NCI-H2081 treated with DMSO at 0.1 percent for 48 hours (cell line): ENCODE measurements at places on chromosomes 3 and 15.

GRCh38 chr3:111156517-111156916, 84.9 kb downstream of the NECTIN3 start:
- DNase-seq = no peak

- no peak for DNase-seq
Observed at GRCh38 chr3:60798456-60798855, 452.8 kb downstream of the FHIT start.

DNA sequence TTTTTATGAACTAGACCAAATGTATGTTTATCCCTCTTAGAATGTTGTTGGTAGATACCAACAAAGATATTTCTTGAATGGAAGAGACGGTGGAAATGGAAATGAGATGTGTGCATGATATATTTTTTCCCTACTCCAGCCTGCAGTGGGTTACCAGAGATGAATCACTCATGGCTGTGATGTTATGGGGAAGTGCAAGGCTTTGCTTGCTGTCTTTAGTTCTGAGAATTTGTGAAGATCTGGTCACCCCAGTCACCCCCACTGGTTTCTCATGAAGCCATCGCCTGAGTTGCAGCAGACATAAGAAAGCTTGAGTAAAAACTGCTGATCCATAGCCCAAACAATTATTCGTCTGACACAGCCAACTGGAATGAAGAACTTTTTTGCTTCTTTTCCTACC, 78.1 kb upstream of the EOMES start:
- DNase-seq = no peak

GRCh38 chr15:35557012-35557411, 11.0 kb upstream of the DPH6 start:
- DNase-seq = no peak

DNA sequence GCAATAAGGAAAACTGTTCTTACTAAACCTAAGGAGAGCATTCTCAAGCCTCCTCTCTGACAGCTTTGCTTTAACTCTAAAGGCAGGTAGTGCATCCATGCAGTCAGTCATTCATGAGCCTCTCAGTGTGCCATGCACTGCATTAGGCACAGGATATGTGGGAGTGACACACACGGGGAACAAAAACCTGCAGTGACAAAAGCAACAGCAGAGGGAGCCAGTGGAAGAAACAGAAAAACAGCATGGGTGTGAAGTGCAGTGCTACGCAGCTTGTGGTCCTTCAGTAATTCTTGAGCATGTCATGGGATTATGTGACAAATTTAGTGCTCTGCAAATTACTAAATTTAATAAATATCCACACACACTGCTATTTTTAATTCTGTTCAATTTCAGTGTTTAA, 230.7 kb downstream of the BBX start:
- DNase-seq = no peak

DNA sequence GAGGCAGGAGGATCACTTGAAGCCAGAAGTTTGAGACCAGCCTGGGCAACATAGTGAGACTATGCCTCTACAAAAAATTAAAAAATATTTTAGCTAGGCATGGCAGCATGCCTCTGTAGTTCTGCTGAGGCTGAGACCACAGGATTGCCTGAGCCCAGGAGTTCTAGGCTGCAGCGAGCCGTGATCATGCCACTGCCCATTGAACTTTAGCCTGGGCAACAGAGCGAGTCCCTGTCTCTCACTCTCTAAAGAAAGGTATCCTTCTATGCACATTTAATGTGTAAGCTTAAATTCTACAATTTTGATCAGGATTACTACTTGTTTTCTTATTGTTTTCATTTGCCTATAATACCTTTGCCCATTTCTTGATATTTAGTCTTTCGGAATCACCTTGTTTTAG, 26.8 kb downstream of the GALK2 start:
- DNase-seq = no peak

- DNase-seq = no peak
Observed at GRCh38 chr3:119595639-119596334, 1.9 kb upstream of the PLA1A start.

DNA sequence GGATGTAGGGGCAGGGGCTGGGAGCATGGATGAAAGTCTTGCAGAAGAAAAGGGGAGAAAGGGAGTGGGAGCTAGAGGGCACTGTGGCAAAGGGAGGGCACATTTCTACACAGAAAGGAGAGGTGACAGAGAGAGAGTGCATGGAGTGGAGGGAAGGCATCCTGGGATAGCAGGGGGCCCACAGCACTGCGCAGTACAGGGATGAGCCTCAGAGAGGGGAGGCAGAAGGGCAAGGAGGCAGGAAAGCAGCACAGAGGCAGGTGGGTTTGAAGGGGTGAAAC, 5.4 kb downstream of the STOML1 start:
- DNase-seq = no peak

DNA sequence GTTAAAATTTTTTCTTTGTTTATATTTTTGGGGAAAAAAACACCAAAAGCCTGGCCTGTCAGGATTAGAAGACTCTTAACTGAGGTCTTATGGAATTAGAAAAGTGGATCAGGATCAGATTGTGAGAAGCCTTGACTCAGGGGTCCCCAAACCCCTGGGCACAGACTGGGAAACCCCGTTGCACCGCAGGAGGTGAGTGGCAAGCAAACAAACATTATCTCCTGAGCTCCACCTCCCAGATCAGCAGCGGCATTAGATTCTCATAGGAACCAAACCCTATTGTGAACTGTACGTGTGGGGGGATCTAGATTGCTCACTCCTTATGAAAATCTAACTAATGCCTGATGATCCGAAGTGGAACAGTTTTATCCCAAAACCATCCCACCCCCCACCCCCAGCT, 117.2 kb downstream of the TCF12 start:
- DNase-seq = no peak

GRCh38 chr15:68833700-68834331, 13.1 kb upstream of the ANP32A start:
- no peak for DNase-seq

GRCh38 chr3:127061641-127062040, 78.7 kb downstream of the PLXNA1 start:
- DNase-seq = no peak

GRCh38 chr3:49316696-49317457, 23.0 kb downstream of the USP4 start:
- DNase-seq = no peak

DNA sequence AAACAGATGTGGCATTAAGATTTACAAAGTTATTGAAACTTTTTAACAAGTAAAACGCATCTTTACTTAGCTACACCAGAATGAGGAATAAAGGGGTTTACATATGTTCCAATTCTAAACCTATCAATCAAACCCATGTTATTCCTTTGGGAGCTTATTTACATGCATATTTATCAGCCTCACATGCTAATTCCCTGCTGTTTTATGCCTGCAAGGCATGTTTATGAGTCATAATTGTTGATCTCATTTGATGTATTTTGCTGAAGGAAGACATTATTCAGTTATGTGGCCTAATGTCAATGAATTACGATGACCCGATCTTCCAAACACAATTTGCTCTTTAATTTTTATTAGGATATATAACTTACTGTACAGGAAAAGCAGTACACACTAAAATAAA, 272.9 kb downstream of the TBC1D5 start:
- no peak for DNase-seq

DNA sequence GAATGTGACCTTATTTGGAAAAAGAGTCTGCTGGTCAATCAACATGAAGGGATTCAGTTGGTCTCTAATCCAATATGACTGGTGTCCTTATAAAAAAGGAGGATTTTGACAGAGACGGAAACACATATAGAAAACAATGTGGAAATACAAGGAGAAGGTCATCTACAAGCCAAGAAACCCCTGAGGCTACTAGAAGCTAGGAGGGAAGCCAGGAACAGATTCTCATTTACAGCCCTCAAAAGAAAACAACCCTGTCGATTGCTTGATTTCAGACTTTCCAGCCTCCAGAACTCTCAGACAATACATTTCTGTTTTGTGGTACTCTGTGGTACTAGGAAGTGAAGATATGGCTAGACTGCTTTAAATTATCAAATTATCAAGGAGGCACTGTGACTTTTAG, 162.9 kb upstream of the IGF1R start:
- no peak for DNase-seq

- no peak for DNase-seq
Observed at GRCh38 chr3:94101860-94102259, 39.0 kb downstream of the NSUN3 start.

DNA sequence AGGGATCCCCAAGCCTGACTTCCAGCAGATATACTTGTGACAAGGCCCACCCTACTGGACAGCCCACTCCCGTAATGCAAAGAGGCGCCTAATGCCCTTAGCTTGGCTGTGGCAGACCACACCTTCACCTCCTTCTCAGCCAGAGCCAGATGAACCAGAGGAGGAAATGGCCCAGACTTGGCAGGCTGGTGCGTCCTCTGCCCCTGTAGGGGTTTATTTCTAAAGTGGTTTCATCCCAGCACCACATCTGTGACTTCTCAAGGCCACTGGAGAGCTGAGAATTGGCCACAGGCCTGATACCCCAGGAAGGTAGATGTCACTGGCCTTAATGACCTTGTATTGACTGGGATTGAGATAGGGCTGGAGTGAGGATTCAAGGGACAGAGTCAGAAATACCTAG, 29.5 kb downstream of the BOC start:
- no peak for DNase-seq

- DNase-seq = no peak
Observed at GRCh38 chr3:88785841-88786240, 321.6 kb upstream of the EPHA3 start.

- DNase-seq = no peak
Observed at GRCh38 chr3:175029828-175030227, 170.7 kb downstream of the NAALADL2 start.

DNA sequence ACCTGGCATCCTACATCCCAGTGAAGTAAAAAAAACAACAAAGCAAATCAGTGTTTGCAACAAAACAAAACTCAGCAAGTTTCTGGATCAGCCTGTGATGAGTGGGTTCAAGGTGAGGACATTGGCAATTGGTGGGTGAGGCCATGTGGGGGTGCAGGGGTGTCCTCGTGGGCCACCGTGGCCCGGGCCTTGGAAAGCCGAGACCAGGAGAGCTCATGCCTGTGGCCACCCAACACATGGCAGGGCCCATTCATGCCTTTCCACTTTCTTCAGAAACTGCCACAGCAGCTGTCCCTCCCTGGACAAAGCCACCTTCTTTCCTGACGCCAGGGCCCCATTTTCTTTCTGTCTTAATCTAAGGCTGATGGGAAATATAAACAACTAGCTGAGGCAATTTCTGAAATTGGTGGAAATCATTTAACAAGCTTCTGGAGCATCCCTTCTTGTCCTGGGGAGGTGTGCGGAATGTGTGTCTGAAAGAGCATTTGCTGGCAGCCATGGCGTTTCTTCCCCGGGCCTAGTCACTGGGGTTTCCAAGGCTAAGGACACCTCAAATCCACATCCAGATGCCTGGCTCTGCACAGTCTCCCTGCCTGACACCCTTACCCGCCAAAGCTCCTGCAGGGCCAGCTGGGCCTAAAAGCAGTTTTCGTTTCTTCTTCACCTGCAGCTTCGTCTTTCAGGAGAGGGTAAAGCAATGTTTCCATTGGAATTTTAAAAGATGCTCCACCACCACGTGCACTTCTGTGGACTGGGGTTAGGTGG, 34.1 kb upstream of the SFMBT1 start:
- DNase-seq = no peak

- no peak for DNase-seq
Observed at GRCh38 chr3:184503647-184504046, 57.9 kb upstream of the EPHB3 start.

GRCh38 chr3:126121632-126122031, 37.7 kb upstream of the SLC41A3 start:
- DNase-seq = no peak

DNA sequence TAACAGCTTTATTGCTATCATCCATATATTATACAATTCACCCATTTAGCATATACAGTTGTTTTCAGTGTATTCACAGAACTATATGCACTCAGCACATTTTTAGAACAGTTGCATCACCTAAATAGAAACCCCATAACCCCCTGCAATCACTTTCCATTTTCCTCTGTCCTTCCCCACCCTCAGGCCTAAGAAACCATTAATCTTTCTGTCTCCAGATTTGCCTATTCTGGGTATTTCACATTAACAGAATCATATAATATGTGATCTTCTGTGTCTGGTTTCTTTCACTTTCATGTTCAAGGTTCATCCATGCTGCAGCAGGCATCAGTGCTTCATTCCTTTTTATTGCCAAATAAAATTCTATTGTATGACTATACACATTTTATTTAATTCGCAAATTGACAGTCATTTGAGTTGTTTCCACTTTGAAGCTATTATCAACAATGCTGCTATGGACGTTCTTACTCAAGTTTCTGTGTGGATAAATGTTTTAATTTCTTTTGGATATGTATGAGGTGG, 39.8 kb downstream of the ADAMTS17 start:
- DNase-seq = no peak

GRCh38 chr3:3109407-3110298, 521 bp downstream of the IL5RA start:
- DNase-seq = no peak

- DNase-seq = peak; percentile 74
Observed at GRCh38 chr15:96327155-96327741, 3.3 kb upstream of the NR2F2 start.

GRCh38 chr15:40054855-40055575, 16.0 kb upstream of the SRP14 start:
- no peak for DNase-seq

DNA sequence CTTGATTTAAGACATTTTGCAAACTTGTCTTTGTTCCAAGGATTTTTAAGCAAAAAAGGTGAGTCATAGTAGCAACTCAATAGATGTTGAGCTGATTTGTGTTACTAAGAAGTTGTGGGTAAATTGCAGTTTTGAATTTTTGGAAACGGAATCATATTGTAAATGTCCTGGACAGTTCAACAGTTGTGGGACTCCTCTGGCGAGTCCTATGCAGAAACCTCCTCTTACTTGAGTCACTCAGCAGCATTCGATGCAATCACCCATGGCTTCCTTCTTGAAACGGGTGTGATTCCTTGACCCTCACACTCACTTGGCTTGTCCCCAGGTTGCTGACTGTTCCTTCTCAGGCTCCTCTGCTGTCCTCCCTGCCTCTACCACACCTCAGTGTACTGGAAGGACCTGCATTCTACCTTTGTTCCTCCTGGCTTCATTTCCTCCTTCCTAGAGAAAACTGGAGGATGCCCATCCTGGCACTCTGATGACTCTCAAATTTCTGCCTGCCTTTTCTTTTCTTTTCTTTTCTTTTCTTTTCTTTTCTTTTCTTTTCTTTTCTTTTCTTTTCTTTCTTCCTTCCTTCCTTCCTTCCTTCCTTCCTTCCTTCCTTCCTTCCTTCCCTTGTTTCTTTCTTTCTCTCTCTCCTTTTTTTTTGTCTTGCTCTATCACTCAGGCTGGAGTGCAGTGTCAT, 52.8 kb upstream of the DGKG start:
- DNase-seq = no peak

DNA sequence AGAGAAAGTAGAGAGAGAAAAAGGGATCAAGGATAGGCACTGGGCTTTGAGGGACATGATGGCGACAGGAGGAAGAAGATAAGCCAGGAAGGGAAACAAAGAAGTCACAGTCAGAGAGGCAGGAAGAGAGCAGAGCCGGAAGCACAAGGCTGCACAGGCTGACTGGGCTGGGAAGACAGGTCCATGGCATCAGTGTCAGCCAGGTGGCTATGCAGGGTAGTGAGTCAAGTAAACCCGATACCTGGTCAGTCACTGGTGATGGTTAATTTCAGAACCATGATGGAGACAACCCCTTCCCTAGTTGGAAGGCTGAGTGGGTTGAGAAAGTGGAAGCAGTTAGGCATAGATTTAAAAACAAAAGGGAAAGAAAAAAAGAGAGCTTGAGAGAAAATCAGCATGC, 203.8 kb downstream of the EPHB1 start:
- no peak for DNase-seq

- DNase-seq = no peak
Observed at GRCh38 chr15:21267671-21268395, 172.5 kb downstream of the POTEB3 start.

- DNase-seq = no peak
Observed at GRCh38 chr3:71266875-71267274, 316.7 kb downstream of the FOXP1 start.

GRCh38 chr3:113079218-113079961, 88.6 kb downstream of the GTPBP8 start:
- no peak for DNase-seq
